ENCODE measurements at places on chromosomes 3 and 15.

GRCh38 chr15:29105151-29105854, 164.3 kb downstream of the NSMCE3 start:
- no peak for DNase-seq

GRCh38 chr15:81014446-81015093, 13.8 kb downstream of the TLNRD1 start:
- DNase-seq = no peak

- DNase-seq = peak; percentile 68
These were observed 9.9 kb downstream of the LOXL1 start for GRCh38 chr15:73936181-73936580.

DNA sequence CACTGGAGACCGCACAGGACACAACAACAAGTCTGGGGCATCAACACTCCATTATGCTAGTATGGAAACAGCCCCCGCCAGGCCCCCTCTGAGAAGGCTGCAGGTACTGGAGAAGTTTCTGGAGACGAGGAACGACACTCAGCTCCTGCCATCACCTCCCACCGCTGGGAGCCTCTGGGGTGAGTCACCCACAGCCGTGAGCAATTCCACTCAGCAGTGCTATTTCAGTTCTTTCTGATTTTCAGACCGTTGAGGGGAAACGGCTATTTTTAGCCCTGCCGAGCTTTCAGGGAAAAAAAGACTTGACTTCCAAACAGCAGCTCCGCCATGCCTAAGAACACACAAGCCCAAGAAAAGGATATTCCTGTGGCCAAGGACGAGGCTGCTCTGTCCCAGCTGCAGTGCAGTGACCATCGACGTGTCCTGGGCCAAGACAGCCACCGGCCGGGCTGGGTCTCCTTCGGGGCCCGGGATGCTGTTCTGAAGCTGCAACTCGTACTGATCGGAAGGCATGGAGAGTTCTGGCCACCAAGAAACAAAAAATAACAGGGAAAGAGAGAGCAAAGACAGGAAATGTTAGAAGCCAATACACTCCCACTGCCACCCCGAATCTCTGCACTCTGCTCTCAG, 40.8 kb downstream of the NUP210 start:
- peak; percentile 84 for DNase-seq

DNA sequence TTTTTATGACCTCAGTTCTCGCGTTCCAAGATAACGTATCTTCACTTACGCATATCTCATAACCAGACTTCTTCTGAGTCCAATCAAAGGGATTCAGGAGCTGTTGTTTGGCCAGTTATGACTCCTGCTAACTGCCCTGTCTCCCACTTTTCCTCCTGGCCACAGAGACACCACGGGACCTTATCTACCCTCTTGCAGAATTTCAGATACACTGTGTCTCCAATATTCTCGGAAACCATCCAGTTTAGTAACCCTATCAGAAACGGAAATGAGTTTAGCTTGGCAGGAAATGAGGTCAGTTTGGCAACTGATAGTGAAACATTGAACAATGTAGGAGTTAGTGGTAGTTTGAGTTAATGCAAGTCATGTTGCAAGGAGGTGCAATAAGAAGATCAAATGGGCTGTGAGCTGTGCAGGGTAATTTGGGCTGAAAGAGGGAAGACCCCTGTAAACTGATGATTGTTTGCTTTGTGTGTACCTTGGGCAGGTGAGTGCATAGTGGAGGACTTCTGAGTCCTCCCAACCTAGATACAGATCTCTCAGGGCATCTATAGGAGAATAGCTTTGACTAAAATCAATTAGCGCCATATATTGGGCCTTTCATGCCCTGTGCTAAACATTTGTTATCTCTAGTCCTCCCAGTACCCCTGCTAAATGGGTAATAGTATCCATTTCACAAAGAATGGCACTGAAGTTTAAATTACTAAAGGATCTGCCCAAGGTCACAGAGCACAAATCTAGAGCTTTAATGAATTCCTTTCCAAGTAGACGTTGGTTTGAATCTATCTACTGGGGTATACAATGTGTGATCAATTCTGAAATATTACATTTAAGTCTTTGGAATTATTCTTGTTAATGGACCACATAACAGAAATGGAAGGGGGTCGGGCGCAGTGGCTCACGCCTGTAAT, 41.3 kb upstream of the PIK3CB start:
- DNase-seq = no peak

- no peak for DNase-seq
These were observed at the start of gene SPTBN5 for GRCh38 chr15:41893422-41894250. Gene SPTBN5, minus strand, starts transcription at chr15:41894053. Its CDS starts 556 bp downstream, at chr15:41893497.

GRCh38 chr3:23602971-23603370, 202.8 kb upstream of the UBE2E1 start:
- no peak for DNase-seq

GRCh38 chr3:47455806-47456452, 19.8 kb downstream of the SCAP start:
- DNase-seq = no peak

GRCh38 chr3:113271189-113271588, 59.8 kb downstream of the BOC start:
- DNase-seq = no peak

- DNase-seq = no peak
These were observed 515.4 kb downstream of the FOXP1 start for GRCh38 chr3:71067977-71068654.

DNA sequence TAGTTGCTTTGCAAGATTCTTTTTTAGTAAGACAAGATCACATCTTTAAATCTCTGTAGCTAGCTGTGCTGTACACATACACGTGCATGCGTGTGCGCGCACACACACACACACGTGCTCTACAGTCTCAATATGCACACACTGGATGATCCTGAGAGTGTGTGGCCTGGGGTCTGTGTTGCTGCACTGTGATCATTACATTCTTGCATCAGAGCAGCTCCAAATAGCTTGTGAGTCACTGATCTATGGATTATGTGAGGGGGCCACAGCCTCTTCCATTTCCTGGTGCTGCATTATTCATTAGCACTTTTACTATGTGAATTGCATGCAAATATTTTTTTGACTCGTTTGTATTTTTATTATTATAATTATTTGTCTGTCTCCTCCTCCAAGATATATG, 34.6 kb downstream of the MCTP2 start:
- no peak for DNase-seq

GRCh38 chr15:67463488-67463887, 57.4 kb upstream of the C15orf61 start:
- DNase-seq = no peak

DNA sequence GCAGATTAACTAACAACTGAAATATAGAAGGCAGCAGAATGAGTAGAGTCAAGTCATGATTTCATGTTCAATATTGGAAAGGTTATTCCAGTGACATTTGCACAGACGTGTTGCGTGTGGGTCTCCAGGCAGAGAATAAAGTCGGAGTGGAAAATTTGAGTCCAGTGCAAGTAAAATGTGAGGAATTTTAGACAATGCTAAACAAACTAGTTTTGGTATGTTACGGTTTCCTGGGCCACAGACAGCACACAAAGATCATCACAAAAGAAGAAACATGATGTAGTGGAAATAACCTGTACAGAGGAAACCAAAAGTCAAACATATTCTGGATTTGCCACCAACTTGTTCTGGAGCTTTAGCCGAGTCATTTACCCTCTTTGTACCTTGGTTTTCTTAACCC, 367 bp downstream of the OR4F6 start:
- no peak for DNase-seq

DNA sequence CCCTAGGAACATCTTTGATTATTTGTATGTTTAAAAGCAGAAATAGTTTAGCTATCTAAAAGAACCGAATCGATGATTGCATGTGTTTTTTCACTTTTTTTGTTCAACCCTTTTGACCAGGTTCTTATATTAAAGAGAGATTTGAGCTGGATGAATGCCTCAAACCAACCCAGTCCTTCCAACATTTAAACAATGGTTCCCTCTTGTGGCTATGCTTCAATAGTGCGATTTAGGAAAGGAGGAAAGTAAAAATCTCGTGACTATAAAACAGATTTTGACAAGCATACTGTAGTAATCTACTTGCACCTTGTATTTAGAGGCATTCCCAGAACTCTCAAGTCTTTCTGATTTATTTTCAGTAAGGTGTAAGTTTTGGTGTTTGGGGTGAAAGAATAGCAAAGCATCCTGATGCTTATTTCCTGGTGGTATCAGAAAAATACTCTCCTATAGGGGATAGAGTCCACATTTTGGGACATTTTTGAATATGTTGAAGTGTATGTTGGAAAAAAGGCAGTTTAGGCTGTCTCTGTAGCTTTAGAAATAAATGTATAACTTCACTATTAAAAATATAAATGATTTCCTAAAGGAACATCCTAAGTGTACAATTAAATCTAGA, 159.6 kb upstream of the KCNH8 start:
- DNase-seq = peak; percentile 58

GRCh38 chr3:109679664-109680063, 342.3 kb upstream of the DPPA4 start:
- DNase-seq = no peak

DNA sequence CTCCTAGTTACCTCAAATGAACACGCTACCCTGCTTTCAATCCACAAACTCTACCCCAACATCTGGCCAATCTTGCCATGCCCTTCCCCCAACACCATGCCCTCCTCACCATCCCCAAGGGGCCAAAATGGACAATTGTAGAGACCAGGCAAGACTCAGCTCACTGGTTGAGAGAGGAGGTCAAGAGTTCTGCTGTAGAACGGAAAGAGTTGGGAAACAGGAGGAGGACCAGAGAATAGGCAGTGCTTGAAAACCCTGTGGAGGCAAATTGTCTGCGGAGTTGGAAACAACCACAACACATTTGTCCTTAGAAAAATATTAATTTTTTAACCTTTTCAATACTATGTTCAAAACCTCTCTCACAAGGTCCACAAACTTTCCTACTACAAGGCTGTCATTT, 128.8 kb upstream of the BFSP2 start:
- no peak for DNase-seq

GRCh38 chr3:2931265-2931664, 178.9 kb downstream of the IL5RA start:
- no peak for DNase-seq

- no peak for DNase-seq
These were observed 100.6 kb upstream of the PLAAT1 start for GRCh38 chr3:193140381-193140780.

DNA sequence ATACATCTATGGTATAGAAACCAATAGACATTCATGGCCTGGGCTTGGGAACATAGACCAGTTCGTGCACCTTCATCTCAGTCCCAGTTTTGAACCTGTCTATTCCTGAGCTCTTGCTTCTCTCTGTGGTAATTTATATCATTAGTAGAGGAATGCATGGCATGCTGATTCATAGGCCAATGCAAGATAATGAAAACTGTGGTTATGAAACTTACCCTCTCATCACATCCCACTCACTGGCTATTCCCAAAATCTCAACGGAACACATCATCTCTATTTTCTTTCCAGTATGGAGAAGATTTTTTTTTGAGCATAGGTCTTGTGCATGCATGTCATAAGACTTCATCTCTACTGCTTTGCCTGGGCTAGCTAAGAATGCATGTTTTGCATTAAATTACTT, 18.7 kb upstream of the P2RY12 start:
- no peak for DNase-seq

GRCh38 chr3:141356046-141356445, 12.3 kb upstream of the ZBTB38 start:
- DNase-seq = no peak

DNA sequence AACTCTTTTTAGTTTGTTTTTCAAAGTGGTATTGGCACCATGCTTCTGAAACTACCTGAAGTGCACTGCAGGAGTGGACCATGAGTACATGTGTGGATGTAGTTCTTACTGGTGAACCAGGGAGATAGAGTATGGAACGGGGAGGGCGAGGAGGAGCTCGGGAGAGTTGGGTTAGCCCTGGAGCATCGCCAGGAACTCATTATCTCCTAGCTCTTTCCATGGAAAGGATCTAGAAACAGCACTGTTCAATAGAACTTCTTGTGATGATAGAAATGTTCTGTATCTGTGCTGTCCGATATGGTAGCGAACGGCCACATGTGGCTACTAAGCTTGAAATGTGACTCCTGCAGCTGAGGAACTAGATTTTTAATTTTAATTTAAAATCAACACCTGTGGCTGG, 47.3 kb downstream of the VGLL4 start:
- DNase-seq = no peak

DNA sequence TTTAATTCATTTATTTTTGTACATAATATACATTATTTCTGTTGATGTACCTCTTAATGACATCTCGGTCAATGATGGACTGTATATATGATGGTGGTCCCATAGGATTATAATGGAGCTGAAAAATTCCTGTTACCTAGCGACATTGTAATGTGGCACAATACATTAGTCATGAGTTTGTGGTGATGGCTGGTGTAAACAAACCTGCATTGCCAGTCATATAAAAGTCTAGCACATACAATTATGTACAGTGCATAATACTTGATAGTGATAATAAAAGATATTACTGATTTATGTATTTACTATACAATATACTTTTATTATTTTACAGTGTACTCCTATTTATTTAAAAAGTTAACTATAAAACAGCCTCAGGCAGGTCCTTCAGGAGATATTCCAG, 15.1 kb downstream of the TTC14 start:
- DNase-seq = no peak

DNA sequence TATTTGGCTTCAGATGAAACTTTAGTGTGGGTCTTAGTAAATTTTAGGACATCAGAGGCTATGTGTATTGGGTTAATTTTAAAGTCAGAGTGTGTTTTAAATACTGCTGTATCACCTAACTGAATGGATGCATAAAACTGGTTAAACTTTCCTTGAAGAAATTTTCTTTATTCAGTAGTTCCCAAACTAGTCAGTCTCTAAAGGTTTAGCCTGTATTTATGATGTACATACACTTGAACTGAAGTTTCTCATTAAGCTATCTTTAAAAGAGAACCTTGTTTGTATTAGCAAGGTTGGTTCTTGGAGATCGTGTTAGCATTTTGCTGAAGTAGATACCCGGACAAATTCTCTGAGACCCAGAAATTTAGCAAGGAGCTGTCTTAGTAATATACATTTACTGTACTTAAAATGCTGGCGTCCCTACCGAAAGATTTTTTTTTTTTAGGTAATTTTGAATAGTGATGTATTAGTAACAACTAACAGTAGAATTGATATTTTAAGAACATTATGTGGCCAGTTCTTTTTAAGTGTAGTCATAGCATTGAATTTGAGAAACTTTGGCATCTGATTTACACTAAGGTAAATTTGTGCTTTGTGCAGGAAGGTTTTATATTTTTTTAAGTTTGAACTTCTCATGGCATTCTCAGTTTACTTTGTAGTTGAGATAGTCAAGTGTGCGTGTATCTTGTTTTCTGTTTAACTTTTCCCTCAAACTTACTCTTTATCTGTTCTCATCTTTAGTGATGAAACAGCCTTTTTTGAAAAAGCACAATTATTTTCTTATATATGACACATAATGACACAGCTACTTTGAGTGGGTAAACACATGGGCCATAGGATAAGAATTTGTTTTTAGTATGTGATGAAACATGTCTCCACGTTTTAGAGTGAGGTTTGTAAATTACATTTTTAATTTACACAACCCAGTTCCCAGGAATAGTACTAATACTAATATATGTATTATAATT, 2.9 kb downstream of the DIPK2A start:
- peak; percentile 35 for DNase-seq
